MM.1S (cell line): ENCODE measurements at places on chromosomes 13 and 19.
A peak's percentile ranks its signal among the peaks of the same experiment; 100 is the strongest.

DNA sequence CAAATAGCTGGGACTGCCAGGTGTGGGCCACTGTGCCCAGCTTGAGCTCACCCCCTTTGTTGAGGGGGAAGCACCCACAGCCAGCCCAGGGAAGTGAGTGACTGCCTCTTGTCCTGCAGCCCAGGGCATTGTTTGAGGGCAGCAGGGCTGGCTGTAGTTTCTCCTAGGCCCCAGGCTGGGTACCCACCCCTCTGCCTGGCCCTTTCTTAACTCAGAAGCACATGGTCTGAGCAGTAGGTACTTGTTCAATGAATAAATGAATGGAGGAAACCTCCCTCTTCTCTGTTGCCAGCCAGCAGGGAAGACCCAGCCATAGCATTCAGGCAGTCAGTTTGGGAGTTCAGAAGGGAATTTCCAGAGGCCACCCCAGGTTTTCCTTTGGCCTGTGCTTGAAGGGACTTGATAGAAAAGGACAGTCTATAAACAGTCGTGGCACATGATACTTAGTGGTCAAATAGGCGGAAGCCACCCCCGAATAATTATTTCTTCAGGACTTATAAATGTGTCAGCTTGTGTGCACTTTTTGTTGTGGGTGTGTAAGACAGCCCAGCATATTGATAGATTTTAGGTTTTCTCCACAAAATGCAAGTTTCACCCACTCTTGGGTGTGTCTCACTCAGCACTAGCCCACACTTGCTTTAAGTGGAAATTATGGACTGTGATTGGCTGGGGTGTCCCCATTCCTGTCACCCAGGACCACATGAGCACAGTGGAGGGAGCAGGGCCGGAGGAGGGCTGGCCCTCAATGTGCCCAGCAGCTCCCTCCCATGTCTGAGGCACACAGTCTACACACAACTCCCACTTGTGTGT is 33.1 kb downstream of the GATAD2A start:
- H3K27ac ChIP-seq = no peak overlapping the region
- no peak overlapping the region for H3K4me3 ChIP-seq
- no peaks in the 10 kb centered on the region for H3K27me3 ChIP-seq
- no peaks in the 10 kb centered on the region for H3K36me3 ChIP-seq
- DNase-seq = no peak
- no peaks in the 10 kb centered on the region for H3K4me1 ChIP-seq

DNA sequence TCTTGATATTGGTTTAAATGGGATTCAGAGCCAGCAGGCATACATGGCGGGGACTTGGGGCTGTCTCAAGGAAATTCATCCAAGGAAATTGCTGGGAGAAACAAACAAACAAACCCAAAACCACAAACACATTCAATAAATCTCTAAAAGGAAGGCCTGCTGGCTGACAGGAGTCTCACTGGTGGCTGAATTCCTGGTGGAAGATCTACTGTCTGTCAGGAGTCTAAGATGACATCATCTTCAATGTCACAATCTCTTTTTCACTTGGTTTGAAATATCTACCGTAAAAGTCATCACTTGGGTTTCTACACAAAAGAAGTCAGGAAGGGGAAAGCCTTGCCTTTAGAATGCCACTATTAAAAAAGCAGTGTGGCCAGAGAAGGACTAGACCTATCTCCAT is 87.9 kb downstream of the KLF5 start:
- H3K27ac ChIP-seq = no peak overlapping the region
- no peaks in the 10 kb centered on the region for H3K4me1 ChIP-seq
- no peak for DNase-seq
- no peak overlapping the region for H3K4me3 ChIP-seq
- no peaks in the 10 kb centered on the region for H3K36me3 ChIP-seq
- no peaks in the 10 kb centered on the region for H3K27me3 ChIP-seq

DNA sequence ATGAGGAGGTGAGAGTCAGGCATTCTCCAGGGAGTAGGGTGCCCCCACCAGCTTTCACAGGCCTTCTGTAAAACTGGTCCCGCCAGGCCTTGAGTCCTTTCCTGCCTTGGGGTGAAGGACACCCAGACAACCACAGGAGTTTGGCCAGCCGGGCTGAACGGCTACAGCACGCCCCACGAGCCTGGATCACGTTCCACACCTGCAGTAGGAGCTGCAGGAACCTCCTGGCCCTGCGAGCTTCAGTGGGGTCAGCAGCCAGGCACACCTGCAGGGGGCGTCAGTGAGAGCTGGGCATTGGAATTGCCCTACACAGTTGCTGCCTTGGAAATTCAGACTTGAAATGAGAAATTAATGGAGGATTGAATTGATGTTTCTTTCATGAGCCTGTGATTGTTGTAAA is 45.7 kb downstream of the COL4A2 start:
- no peaks in the 10 kb centered on the region for H3K27me3 ChIP-seq
- no peak overlapping the region for H3K4me3 ChIP-seq
- no peak for DNase-seq
- no peaks in the 10 kb centered on the region for H3K4me1 ChIP-seq
- no peaks in the 10 kb centered on the region for H3K36me3 ChIP-seq
- no peak overlapping the region for H3K27ac ChIP-seq

GRCh38 chr13:49444524-49445395 is 686 bp downstream of the SETDB2 start:
- H3K4me1 ChIP-seq = peaks cover 4% of the 10 kb centered on the region; the same call in 1 of the 2 replicates
- no peaks in the 10 kb centered on the region for H3K36me3 ChIP-seq
- peak overlapping the region; percentile 89 for H3K27ac ChIP-seq
- peak; percentile 42 for DNase-seq
- no peaks in the 10 kb centered on the region for H3K27me3 ChIP-seq
- peak overlapping the region; percentile 80 for H3K4me3 ChIP-seq

GRCh38 chr13:51816604-51817249 is 12.8 kb upstream of the DHRS12 start:
- H3K4me1 ChIP-seq = 0 out of 2 replicates have a peak, but pooled peaks cover 6% of the 10 kb centered on the region
- H3K27me3 ChIP-seq = no peaks in the 10 kb centered on the region
- no peak for DNase-seq
- no peaks in the 10 kb centered on the region for H3K36me3 ChIP-seq
- no peak overlapping the region for H3K4me3 ChIP-seq
